ENCODE measurements at places on chromosomes 16 and 17. TPM values are rescaled to one million over a fixed set of nuclear protein-coding genes. Genes with fewer than 3 reads are reported as not detected.

DNA sequence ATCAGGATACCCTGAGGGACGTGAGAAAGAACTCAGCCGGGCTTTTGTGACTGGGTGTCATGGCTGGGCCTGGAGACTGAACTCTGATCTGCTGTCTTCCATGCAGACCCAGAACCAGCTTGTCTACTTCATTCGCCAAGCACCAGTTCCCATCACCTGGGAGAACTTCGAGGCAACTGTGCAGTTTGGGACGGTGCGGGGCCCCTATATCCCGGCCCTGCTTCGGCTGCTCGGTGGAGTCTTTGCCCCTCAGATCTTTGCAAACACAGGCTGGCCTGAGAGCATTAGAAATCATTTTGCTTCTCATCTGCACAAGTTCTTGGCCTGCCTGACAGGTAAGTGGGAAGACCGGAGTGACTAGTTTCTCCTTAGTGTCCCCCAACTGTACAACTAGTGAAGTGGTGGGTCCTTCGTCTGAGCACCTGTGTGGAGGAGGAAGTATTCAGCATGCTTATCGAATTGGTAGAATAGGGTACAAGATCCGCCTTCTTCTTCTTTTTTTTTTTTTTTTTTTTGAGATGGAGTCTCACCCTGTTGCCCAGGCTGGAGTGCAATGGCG is 15.5 kb downstream of the DNAH2 start:
- no peak for DNase-seq
- H3K36me3 ChIP-seq, result no peaks in the 10 kb centered on the region
- no peaks in the 10 kb centered on the region for H3K4me1 ChIP-seq
- H3K27ac ChIP-seq, result no peak overlapping the region

GRCh38 chr16:62240722-62241121 is 204.5 kb upstream of the CDH8 start:
- H3K36me3 ChIP-seq, result no peaks in the 10 kb centered on the region
- H3K27me3 ChIP-seq, result no peaks in the 10 kb centered on the region
- H3K4me3 ChIP-seq, result no peak overlapping the region
- H3K4me1 ChIP-seq, result no peaks in the 10 kb centered on the region
- H3K27ac ChIP-seq, result no peak overlapping the region
- DNase-seq, result no peak

DNA sequence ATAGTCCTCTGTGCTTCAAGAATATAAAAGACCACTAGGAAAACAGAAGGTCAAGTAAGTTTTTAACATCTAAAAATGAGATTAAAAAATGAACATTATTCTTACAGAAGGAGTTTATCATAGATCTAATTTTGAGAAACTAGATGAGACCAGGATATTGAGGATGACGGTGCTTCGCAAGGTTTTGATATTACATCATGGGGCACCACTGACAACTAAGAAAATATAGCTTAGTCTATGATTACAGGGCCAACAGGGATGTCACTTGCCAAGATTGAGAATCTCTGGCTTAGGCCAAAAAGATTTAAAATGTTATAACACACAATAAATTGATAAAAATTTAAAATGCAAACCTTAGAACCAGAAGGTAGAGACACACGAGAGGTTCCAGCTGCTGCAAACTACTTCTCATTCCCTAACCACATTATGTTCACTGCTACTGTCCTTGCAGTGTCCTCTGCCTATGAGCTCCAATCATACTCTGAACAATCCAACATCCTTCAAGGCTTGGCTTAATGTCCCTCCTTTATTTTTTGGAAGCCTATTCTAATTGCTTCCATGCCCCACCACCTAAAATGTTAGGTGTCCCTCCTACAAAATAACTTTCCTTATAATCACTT is 33.2 kb downstream of the USP32 start:
- H3K27ac ChIP-seq, result no peak overlapping the region
- H3K36me3 ChIP-seq, result no peaks in the 10 kb centered on the region
- H3K4me3 ChIP-seq, result no peak overlapping the region
- DNase-seq, result no peak
- H3K4me1 ChIP-seq, result no peaks in the 10 kb centered on the region

GRCh38 chr17:1153795-1154546 is 25.8 kb downstream of the ABR start:
- peaks cover 6% of the 10 kb centered on the region for H3K36me3 ChIP-seq
- no peak overlapping the region for H3K4me3 ChIP-seq
- peak overlapping the region; percentile 38 for H3K27ac ChIP-seq
- H3K4me1 ChIP-seq, result no peaks in the 10 kb centered on the region
- DNase-seq, result peak; percentile 92

DNA sequence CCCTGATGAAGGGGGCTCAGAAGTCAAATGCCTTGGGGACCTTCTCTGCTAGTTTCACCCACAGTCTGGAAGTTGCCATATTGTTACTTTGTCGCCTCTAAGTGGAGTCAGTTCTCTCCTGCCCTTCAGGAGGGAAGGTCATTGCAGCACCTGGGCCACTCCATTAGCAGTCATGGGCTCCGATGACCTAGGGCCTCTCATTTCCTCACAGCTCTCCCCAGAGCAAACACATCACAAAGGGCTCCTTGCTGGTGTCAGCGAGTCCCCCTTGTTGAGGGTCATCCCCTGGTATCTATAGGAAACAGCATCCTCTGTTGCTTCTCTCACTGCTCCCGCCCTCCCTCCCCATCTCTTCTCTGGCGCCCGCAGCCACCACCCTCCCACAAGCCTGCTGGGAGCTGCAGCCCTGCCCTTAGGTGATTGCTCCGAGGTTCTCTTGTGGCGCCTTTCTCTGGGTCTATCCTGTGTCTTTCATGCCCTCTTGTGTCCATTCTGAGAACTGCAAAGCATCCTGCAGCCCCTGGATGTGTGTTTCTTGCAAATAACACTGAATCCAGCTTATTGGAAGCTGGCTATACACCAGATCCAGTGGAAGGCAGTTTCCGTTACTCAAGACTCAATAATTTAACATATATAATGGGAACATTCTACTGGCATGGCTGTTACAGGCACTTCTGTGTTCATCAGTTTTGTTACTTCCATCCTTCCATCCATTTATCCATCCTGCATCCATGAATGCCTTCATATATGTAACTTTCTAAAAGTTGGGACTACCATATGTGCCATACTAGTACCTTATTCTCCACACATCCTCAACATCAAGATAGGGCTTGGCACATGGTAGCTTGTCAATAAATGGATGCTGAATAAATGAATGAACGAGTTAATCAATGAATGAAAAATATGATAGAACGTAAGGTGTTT is 21.2 kb downstream of the PDILT start:
- no peak overlapping the region for H3K4me3 ChIP-seq
- H3K27me3 ChIP-seq, result peaks cover 4% of the 10 kb centered on the region
- H3K4me1 ChIP-seq, result no peaks in the 10 kb centered on the region
- no peak overlapping the region for H3K27ac ChIP-seq
- H3K36me3 ChIP-seq, result no peaks in the 10 kb centered on the region
- DNase-seq, result peak; percentile 75

- DNase-seq, result no peak
- no peak overlapping the region for H3K4me3 ChIP-seq
- no peaks in the 10 kb centered on the region for H3K27me3 ChIP-seq
- peaks cover 3% of the 10 kb centered on the region for H3K36me3 ChIP-seq
- H3K27ac ChIP-seq, result no peak overlapping the region
Observed at GRCh38 chr17:4270736-4271135, 7.0 kb upstream of the ANKFY1 start.

- no peaks in the 10 kb centered on the region for H3K36me3 ChIP-seq
- no peak for DNase-seq
- H3K4me1 ChIP-seq, result peaks cover 3% of the 10 kb centered on the region
- no peak overlapping the region for H3K27ac ChIP-seq
Observed at GRCh38 chr17:35498448-35499178, 38.9 kb downstream of the SLFN12L start.

- no peak overlapping the region for H3K4me3 ChIP-seq
- no peaks in the 10 kb centered on the region for H3K27me3 ChIP-seq
- H3K36me3 ChIP-seq, result no peaks in the 10 kb centered on the region
- no peak overlapping the region for H3K27ac ChIP-seq
- H3K4me1 ChIP-seq, result no peaks in the 10 kb centered on the region
- no peak for DNase-seq
Observed at GRCh38 chr17:34116306-34116705, 138.8 kb upstream of the CCL2 start.

DNA sequence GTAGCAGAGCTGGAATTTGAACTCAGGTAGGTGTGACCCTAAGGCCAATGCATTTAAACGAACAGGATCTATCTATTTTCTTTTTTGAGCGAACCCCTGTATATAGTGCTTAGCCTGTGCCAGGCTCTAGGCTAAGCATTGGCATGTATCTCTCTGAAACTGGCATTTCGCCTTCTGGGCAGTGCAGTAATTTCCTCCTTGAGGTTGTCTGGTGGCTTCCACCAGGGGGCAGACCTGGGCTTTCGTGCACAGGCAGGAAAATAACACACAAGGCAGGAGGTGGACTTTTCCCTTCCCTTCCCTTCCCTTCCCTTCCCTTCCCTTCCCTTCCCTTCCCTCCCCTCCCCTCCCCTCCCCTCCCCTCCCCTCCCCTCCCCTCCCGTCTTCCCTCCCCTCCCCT is 34.4 kb upstream of the PRKCB start:
- H3K4me3 ChIP-seq, result no peak overlapping the region
- DNase-seq, result no peak
- no peaks in the 10 kb centered on the region for H3K4me1 ChIP-seq
- no peaks in the 10 kb centered on the region for H3K36me3 ChIP-seq
- no peaks in the 10 kb centered on the region for H3K27me3 ChIP-seq

GRCh38 chr16:46854846-46855245 is 23.9 kb upstream of the C16orf87 start:
- no peak overlapping the region for H3K27ac ChIP-seq
- peaks cover 3% of the 10 kb centered on the region for H3K4me1 ChIP-seq
- H3K4me3 ChIP-seq, result no peak overlapping the region

DNA sequence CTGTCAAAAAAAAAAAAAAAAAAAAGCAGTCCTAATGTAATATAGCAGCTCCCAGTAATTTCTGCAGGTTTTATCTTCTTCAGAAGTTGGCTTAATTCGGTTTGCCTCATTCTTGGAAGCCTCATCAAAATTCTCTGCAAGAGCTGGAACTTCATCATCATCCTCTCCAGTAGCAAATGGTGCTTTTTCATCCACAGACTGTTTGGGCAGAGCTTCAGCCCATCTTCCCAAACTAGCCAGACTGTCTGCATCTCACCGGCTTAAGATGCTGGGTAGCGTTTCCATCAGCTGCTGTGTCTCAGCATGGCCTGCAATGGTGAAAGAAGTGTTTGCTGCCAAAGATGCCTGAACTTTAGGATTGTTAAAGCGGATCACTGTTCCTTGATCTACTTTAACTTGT is 112.6 kb downstream of the AIPL1 start:
- no peaks in the 10 kb centered on the region for H3K4me1 ChIP-seq
- H3K27ac ChIP-seq, result no peak overlapping the region
- DNase-seq, result no peak
- H3K4me3 ChIP-seq, result no peak overlapping the region

DNA sequence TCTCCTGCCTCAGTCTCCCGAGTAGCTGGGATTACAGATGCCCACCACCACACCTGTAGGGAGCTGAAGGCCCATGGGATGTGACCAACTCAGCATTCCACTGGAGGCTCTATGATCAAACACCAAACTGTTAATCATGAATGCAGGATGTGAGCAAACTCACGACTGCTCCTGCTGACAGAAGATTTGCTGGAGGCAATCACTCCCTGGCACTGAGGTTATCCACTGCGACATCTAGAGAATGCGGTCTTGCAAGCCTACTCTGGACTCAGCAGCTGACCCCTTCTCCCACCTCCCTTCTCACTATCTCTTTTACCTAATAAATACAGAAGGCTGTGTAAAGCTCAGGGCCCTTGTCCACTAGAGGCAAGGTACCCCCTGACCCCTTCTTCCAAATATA is 4.9 kb downstream of the TEX14 start:
- H3K36me3 ChIP-seq, result no peaks in the 10 kb centered on the region
- peaks cover under 1% of the 10 kb centered on the region for H3K4me1 ChIP-seq
- H3K27ac ChIP-seq, result no peak overlapping the region

DNA sequence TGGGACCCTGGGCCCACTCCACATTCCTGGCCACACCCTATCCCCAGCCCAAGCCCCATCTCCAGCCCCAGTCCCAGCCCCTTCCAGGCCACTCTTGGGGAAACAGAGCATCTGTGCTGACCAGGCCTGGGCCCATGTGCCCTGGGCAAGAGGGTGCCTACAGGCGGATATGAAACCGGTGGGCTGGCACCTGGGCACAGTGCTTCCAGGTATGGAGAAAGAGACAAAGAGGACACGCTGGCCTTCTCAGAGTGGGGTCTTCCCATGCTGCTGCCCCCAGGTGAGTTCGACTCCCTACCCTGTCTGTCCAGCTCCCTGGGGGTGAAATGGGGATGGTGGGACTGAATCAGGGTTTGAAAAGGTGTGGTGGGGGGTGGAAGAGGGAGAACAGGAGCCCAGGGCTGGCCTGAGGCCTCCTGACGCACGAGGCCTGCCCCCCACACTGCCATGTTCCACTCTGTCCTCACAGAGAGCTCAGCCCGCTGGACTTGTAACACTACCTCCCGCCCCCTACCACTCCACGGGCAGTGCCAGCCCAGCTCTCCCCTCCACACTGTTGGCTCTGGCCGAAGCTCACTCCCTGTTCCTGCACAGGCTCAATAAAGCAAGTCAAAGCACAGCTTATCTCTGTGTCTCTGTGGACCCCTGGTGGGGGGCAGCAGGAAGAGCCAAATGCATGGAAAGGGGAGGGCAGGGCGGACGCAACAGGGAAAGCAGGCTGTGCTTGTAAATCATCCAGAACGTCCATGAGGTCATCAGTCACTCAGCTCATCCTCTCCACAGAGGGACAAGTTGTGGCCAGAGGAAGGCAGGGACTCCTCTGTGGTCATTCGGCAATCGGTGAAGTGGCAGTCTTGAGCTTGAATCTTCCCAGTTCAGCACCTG is 71.1 kb upstream of the TMEM97 start:
- no peaks in the 10 kb centered on the region for H3K4me1 ChIP-seq
- no peak overlapping the region for H3K4me3 ChIP-seq
- no peaks in the 10 kb centered on the region for H3K36me3 ChIP-seq
- no peaks in the 10 kb centered on the region for H3K27me3 ChIP-seq
- DNase-seq, result no peak
- H3K27ac ChIP-seq, result no peak overlapping the region

DNA sequence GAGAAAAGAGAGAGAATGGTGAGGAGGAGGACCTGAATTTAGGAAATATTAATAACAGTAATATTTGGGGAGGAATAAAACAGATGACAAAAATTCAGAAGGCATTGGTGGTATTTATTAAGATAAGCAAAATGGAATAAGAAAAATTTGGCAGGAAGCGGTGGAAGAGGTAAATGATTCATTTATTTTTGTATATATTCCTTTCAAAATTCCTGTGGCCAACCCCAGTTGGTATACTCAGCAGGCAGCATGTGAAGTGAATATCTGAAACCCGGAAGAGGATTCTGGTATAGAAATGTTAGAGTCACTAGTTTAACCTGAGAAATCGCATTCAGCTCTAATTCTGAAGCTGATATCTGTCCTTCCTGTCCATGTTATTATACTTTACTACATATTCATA is 792.0 kb downstream of the KCNJ2 start:
- no peak for DNase-seq
- no peak overlapping the region for H3K4me3 ChIP-seq
- no peaks in the 10 kb centered on the region for H3K36me3 ChIP-seq
- H3K27ac ChIP-seq, result no peak overlapping the region
- H3K27me3 ChIP-seq, result no peaks in the 10 kb centered on the region

GRCh38 chr17:71224824-71225575 is 895.8 kb upstream of the SOX9 start:
- no peaks in the 10 kb centered on the region for H3K4me1 ChIP-seq
- no peaks in the 10 kb centered on the region for H3K27me3 ChIP-seq
- DNase-seq, result no peak
- no peak overlapping the region for H3K4me3 ChIP-seq
- no peaks in the 10 kb centered on the region for H3K36me3 ChIP-seq

Gene PIGS
- 44.6 TPM for total RNA-seq

Gene VAT1L
- 12.6 TPM for total RNA-seq

Gene PPY
- total RNA-seq, result not detected

Gene PGP
- 21.5 TPM for total RNA-seq

Gene MMP28
- 44.6 TPM for total RNA-seq

Gene OR1F1
- not detected for total RNA-seq

Data from ascending aorta (tissue), 2 donors.